Stimulated activated CD8-positive, alpha-beta memory T cell treated with anti-CD3 and anti-CD28 coated beads, Interleukin-12 subunit alpha, Interleukin-12 subunit beta, amount 100 ng/mL, for 1 hour (primary cell): ENCODE measurements at places on chromosomes 16 and 17.

DNA sequence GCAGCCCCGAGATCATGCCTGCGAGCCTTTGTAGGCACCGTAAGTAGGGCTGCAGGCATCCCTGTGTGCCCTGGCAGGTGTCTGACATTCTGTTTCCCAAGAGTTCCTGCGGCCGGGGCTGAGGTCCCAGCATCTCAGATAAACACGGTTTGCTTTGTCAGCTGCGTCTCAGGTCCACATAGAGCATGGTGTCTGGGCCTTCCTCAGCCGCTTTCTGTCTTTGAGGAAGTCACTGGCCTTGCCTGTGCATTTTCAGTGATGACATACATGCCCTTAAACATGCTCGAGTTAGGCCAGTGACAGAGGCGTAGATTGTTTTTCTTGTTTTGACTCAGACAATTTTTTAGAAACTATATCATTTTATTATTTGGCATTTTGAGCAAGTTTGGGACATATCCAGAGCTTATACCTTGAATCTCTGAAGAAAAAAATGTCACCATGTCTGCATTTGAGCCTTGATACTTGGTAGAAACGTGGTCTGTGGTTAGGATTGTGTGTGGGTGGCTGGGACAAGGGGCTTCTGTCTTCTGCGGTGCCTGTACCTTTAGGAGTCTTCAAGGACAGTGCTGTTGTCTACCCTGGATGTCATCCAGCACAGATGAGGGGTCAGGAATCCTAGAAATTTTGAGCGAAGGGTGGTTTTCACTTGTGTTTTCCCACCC is 105.8 kb downstream of the SNX29 start:
- no peak for DNase-seq

DNA sequence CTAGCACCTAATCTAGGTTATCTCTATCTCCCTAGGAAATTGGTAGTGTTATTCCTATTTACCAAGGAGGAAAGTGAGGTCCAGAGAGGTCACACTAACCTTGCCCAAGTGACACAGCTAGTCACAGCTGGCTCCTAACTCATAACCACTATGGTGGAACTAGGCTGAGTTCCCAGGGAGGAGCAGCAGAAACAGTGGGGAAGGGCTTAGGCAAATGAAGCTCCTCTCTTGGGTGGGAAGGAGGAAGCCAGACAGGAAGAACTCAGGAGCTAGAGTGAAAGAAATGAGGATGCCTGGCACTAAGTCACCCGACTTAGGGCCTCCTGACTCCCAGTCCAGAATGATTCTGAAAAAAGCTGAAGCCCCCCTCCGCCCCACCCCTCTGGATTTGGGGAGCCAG is 34.5 kb downstream of the PSME3IP1 start:
- DNase-seq = no peak

GRCh38 chr16:84503751-84504395 is 586 bp downstream of the MEAK7 start:
- no peak for DNase-seq

DNA sequence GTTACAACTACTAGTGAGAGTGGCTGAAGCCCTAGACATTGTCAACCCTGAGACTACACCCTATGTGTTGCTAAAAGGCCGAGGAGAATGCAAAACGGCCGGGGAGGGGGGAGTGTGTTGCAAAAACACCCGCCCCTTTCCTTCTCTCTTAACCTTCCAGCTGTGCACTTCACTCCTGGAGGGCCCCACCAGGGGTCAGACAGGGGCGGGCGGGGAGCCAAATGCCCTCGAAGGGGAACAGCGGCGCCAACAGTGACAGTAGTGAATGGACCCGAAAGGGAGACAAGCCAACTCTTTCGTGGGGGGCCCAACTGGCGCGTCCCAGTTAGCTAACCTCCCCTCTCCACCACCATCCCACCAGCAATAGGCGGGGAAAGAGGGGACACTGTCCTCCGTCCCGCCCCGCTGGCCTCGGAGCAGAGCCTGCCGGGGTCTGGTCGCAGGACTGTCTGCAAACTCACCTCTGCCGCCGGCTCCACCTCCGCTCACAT is 352 bp downstream of the MARF1 start:
- peak; percentile 67 for DNase-seq

- no peak for DNase-seq
Observed at GRCh38 chr17:30344283-30345088, 10.6 kb upstream of the TMIGD1 start.

- DNase-seq = no peak
Observed at GRCh38 chr17:17175917-17176316, 30.2 kb downstream of the PLD6 start.

- DNase-seq = no peak
Observed at GRCh38 chr17:75845933-75846691, 1.9 kb upstream of the UNC13D start.

DNA sequence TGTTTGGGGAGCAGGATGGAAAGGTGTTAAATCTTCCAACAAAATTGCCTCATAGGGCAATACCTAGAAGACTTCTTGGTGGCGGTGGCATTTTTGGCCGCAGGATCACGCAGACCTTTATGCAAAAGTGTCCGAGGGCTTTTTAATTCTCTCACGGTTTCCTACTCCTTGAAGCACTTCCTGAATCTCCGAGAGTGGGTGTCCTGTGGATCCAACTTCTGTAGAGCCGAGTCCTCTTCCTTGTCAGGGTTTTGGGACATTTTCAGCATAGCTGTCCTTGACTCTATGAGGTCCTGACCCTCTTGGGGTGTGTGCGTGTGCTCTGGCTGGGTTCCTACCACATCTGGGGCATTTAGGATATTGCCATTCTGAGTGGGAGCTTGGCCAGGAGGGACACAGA is 31.7 kb downstream of the IL21R start:
- no peak for DNase-seq

DNA sequence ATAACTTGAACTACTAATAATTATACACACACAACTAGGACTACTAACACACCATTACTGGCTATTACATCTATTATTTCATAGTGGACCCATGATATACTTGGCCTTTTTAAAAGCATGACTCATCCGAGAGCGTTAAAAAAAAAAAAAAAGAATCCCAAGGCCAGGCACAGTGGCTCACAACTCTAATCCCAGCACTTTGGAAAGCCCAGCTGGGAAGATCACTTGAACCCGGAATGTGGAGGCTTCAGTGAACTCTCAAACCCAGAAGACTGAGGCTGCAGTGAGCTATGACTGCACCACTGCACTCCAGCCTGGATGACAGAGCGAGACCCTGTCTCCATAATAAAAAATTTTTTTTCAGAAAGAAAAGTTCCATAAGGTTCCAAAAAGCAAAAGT is 3.1 kb downstream of the GLG1 start:
- no peak for DNase-seq

DNA sequence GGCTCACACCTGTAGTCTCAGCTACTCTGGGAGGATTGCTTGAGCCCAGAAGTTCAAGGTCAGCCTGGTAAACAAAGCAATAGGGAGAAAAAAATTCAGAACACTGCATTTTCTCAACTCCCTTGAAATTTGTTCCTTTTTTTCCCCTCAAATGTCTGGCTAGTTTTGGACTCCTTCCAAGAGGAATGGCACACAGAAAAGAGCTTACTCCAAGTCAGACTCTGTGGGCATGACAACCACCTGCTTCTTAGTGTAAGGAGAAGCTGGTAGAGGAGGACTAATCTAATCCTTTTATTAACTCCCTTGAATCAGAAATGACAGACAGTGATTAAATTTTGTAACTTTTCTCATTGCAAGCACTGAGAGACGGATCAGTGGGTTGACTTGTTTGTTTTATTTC is 27.9 kb upstream of the HYDIN start:
- no peak for DNase-seq

DNA sequence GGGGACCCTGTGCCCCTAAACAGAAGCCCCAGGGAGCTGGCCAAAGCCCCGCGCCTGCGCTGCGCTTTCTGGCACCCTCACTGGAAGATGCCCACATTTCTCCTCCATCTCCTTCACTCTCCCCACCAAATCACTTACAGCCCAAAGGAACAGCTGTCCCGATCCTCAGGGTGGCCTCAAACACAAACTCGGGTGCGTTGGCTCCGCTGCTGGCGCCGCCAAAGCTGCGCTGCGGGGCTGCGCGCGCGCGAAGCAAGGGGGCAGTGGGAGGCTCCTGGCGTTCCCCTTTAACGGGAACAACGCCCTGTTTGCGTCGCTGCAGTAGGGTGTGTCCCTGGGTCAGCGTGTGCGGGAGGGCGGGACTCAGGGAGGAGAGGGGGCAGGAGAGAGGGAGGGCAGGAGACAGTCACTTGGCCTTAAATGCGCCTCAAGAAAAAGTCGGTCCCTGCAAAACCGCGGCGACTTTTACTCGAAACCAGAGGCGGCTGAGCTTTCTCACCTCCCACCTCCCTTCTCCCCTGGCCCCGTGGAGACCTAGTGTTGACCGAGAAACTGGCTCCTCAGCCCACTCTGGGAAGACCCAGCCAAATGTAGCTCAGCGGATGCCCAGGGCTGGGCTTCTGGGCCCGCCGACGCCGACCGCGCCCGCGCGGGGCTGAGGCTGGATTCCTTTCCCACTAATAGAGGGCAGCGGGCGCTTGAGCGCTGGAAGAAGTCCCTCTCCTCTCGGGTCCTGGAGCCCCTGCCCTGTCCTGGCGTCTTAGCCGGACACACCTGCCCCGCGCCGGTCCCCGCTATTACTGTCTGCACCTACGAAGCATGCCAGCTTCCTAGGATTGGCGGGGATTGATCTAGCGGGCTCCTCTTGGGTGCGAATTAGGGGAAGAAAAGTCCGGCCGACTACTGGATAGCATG is 2.6 kb downstream of the PMP22 start:
- no peak for DNase-seq

DNA sequence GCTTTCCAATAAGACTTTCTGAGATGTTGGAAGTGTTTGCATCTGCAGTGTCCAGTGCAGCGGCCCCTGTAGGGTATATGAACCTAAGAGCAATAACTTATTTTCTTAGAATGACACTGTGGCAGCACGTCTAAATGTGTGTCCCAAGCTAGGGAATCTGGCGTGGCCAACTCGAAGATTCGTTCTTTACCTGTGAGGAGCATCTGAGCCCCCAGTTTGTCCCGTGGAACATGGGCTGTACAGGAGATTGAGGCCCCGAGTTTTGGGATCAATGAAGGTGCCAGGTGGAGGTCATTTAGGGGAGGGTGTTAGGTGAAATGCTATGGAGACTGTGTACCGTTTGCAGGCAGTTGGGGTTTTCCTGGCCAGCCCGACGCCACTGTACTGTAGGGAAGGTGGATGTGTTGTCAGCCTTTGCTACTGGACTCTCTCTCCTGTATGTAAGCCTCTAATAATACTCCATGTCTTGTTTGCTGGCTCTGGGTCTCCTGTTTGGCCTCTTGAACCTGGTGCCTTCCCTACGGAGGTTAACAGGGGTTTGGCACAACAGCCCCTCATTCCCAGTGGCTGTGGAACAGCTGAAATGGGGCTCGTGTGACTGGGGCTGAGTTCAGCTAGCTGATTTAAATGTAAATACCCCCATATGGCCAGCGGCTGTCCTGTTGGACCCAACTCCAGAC is 45.5 kb upstream of the SDK2 start:
- no peak for DNase-seq

DNA sequence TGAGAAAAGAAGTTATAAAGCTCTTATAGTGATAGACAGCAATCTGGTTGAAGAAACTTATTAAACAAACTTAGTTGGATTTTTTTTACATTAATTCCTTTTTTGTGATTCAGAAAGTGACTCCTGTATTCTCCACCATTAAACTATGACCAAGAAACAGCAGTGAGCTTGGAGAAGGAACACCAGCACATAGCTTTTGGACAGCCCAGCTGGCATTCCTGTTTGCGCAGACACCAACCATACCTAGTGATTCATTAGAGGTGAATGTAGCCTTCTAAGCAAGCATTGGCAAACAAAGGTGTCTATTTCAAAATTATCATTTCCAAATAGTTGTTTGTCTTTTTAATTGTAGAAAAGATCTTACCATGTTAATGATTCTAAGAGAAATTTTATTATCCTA is 94.4 kb downstream of the STXBP4 start:
- no peak for DNase-seq

DNA sequence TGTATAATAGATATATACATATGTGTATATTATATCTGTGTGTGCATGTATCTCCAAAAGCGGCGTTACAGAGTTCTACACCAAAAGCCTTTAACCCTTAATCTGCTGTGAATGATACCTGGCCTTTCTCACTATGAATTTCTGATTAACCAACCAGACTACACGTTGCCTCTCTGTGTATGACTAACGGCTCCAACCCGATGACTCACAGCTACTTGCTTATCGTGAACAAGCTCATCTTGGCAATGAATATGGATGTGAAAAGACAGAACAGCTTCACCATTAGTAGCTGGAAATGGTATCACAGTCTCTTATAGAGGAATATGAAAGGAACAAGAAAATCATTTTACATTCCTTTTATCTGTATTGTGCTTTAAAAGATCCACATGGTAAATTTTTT is 23.8 kb upstream of the ARHGAP44 start:
- DNase-seq = no peak

DNA sequence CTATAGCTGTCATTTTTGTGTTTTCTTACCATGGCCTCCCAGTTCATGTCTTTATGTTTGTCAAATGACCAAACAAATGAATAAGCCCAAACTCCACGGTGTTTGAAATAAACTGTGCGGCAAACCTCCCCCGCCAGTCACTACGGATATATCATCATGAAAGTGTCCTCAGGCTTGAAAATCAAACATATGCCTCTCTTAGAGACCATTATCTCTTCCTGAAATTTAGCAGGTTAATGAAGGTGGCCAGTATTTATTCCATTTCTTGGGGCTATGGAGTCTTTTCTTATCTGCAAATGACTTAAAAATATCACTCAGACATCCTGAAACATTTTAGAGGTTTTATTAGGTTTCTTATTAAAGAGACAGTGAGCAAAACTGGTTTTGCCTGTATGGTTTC is 610.3 kb upstream of the CDH5 start:
- DNase-seq = no peak

- DNase-seq = no peak
Observed at GRCh38 chr16:10745841-10746240, 2.2 kb downstream of the NUBP1 start.

GRCh38 chr17:27379888-27380533 is 76.2 kb upstream of the KSR1 start:
- DNase-seq = no peak

DNA sequence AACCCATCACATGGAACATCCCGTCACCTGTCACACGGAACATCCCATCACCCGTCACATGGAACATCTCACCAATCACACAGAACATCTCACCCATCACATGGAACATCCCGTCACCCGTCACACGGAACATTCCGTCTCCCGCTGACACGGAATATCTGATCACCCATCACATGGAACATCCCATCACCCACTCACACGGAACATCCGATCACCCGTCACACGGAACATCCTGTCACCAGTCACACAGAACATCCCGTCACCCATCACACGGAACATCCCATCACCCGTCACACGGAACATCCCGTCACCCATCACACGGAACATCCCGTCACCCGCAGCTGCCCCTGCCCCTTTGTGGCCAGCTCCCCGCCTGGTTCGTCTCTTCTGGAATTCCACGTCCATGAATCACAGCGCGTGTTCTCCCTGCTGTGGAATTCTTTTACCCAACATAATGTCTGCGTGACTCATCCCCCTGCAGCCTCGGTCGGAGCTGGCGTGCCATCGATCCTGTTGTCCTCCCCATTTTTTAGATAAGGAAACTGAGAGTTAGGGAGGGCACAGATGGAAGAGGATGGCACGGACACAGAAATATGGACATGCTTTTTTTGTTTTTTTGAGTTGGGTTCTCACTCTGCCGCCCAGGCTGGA is 5.6 kb downstream of the CPNE7 start:
- no peak for DNase-seq

- DNase-seq = no peak
Observed at GRCh38 chr17:79942011-79942405, 93.7 kb downstream of the TBC1D16 start.
